ENCODE measurements at places on chromosomes 7 and 10. TPM values are rescaled to one million over a fixed set of nuclear protein-coding genes. Genes with fewer than 3 reads are reported as not detected.
A peak's percentile ranks its signal among the peaks of the same experiment; 100 is the strongest.

The CDK13 gene
- 70.5 TPM for total RNA-seq

The SFMBT2 gene
- 5.8 TPM for total RNA-seq

The ANKRD2 gene
- total RNA-seq, result 6.4 TPM

The CLEC2L gene
- total RNA-seq, result 0.99 TPM

The NEBL gene
- total RNA-seq, result 29.3 TPM

The TEX47 gene
- not detected for total RNA-seq

DNA sequence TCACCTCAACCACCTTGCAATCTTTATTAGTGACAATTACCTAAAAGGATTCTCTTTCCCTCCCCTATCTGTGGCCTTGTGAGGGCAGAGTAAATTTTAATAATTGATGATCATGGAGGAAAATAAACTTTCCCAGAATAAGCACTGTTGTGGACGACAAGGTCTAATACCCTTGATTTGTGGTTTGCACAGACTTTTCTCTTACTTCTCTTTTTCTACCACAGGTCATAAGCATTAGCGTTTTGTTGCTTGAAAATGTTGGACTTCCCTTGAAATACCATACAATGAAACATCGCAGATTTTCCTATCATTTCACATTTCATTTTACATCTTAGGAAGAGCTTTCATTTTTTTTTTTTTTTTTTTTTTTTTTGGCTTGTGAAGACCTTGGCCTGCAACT lies 188.1 kb upstream of the TMEM72 start:
- no peak for DNase-seq

DNA sequence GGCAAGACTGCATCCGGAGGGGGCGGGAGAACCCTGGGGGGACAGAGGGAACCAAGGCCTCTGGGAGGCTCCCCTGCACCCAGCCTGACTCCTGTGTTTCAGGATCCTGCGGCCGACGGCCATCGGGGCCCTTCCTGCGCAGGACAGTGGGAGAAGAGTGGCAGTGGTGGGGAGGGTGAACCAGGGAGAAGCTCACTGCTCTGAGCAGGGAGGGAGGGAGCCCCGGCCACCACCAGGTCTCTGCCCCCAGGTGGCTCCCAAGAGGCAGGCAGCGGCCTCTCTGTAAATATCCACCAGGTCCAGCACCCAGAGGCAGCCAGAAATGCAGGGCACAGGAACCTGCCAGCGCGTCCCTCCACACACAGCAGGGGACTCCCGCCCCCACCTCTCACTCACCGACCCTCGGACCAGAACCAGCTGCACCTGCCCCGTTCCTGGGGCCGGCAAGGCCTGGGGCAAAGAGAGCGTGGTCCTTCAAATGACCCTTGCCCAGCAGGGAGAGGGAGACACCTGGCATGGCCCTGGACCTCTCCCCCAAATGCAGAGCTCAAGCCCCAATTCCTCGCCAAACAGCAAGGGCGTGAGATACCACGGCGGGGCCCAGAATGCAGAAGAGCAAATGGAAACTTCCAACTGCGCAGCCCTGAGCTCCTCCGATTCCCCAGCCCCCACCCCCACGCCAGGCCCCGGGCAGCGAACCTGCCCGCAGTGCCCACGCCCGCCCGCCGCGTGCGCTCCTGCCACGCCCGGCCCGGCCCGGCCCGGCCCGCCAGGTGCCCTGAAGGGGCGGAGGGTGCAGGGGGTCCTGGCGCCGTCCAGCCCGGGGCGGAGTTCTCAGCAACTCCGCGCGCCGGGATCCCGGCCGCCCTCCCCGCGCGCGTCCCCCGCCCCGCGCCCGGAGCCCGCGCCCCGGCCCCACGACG lies 805 bp downstream of the RASGEF1A start:
- DNase-seq, result no peak

DNA sequence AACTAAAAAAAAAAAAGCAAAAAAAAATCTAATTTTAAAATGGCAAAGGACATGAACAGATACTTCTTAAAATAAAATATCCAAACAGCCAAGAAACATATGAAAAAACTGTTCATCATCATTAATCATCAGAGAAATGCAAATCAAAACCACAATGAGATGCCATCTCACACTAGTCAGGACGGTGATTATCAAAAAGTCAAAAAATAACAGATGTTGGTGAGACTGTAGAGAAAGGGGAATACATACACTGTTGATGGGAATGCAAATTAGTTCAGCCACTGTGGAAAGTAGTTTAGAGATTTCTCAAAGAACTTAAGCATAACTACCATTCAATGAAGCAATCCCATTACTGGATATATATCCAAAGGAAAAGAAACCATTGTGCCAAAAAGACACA lies 30.2 kb downstream of the COBL start:
- DNase-seq, result no peak

- DNase-seq, result peak; percentile 14
Measured at GRCh38 chr10:19488592-19489280, 327.5 kb upstream of the PLXDC2 start.

- no peak for DNase-seq
Measured at GRCh38 chr7:113013761-113014449, 72.7 kb downstream of the GPR85 start.

DNA sequence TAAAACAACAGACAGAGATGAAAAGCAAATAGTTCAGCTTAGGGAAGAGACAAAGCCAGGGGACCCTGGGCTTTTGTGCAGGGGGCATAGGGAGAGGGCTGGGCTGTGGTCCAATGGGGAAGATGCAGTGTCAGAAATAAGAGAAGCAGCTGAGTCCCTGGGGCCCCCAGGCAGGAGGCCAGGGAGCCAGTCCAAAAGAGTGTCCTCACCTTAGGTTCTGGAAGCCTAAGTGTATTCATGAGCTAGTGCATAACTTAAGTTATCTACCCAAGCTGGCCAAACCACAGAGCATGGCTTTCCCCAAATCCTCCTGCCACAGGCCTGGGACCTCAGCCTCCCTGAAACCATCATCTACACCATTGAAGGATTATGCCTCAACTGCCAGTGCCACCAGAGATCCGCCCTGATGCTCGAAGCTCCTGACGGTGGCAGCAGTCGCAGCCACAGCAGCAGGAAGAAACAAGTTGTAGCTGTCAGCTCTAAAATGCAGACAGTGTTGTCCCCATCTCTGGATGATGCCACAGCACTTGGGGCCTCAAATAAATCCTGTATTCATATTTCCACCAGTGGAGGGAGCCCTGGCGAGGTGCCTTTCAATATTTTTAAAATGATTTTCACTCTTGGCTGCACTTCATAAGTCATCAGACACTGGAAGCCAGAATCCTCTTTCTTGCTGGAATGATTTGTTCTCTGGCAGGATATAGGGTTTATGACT lies 574.6 kb downstream of the GRID1 start:
- peak; percentile 72 for DNase-seq

DNA sequence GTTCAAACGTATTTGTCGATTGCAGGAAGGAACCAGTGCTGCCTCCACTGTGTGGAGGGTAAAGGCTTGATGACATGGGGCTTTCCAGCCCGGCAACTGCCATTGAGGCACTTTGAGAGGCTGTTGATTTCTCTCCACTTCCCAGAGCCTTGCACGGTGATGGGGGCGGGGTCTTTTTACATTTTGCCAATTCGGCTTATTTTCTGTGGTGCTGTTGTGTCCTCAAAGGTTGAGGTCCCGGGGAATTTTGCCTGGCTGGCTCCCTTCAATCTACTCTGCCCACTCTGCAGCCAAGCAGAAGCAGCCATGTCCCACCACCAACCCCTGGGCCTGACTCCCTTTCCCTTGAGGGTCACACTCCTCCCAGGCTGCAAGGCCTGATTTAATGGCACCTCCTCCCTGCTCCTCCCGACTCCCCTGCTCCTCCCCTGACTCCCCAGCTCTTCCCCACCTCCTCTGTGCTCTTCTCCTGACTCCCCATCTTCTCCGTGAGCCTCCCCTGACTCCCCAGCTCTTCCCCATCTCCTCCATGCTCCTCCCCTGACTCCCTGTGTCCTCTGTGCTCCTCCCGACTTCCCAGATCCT lies 39.0 kb downstream of the OAT start:
- DNase-seq, result no peak

- DNase-seq, result peak; percentile 68
Measured at GRCh38 chr10:87095236-87095945, 385 bp downstream of the SHLD2 start.

DNA sequence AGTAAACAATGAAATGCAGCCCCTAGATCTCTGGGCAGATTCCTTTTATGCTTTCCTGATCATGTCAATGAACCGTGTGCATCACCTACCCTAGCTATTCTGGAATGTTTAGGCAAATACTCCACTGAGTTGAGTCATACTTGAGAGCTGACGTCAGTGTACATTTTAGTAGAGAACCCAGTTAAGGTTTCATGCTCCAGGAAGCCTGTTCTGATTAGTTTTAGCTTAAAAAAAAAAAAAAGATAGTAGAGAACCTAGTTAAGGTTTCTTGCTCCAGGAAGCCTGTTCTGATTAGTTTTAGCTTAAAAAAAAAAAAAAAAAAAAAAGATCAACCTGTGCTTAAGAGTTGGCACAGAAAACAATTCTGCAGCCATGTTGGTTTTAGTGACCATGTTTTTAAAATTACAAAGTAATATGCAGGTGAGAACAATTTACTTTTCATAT lies 3.7 kb upstream of the MCU start:
- no peak for DNase-seq

DNA sequence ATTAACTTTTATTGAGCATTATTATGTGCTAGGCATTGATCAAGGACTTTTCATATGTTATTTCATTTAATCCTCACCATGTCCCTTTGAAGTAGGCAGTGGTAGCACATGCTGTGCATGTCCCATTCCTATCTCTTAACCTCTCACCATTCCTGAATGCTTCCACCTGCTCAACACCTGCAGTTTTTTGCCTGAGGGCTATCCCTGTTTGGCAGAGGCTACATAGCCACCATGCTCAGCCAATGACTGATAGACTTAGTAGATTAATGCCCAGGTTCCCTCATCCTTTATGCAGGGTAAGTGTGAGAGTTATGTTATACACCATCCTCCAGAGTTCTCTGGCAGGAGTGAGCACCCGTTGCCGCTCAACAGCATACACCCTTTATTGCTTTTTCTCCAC lies 387.8 kb downstream of the BBS9 start:
- DNase-seq, result no peak

DNA sequence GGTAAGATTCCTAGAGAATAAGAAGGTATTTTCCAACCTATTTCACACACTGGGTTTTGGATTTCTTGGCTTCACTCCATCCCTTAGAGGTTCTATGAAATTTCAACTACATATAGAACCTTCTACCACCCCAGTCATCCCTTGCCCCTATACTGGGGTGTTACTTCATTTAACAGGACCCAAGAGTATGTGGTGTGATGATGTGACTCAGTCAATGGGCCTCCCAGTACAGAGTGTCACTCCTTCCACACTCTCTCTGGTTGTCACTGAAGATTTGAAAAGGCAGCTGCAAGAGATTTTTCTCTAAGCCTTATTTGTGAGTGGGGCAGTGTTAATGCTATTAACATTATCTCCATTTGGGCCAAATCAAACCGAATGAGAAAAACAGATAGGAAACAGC lies 33.5 kb downstream of the FGFBP3 start:
- DNase-seq, result no peak

DNA sequence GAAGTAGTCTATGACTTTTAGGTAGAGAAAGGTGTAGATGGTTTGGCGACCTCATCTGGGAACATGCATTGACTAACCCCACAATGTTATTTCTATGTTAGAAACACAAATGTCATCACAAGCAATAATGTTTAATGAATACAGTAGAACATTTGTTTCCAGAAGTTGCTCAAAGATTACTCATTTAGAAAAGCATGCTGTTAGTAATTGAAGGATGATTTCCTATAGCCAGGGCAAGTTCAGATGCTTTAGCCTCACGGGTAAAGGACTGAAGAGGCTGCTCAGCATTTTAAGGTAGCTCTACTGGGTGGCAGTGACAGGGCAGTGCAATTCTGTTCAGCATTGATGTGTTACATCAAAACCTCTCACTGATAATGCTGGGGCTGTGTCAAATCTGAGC lies 199.3 kb upstream of the FZD1 start:
- no peak for DNase-seq

GRCh38 chr10:22133749-22134624 lies 83.8 kb downstream of the EBLN1 start:
- peak; percentile 43 for DNase-seq

- no peak for DNase-seq
Measured at GRCh38 chr10:12972146-12972545, 29.4 kb downstream of the CCDC3 start.

DNA sequence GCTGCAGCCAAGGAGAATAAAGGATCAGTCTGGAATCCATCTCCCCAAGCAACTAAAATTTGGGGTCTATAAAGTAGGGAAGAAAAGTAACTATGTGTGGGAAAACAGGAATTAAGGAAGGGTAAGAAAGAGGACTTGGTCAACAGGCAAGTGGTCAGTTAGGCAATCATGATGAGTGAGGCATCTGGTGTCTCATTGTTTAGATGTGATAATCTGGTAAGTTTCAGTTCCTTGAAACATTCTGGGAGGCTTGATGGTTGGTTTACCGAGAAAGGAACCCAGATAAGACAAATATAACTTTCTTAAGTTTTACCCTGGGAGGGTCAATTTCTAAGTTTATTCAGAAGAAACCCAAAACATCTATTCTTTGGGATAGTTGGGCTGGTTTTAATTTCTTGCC lies 22.3 kb downstream of the HYAL4 start:
- no peak for DNase-seq

DNA sequence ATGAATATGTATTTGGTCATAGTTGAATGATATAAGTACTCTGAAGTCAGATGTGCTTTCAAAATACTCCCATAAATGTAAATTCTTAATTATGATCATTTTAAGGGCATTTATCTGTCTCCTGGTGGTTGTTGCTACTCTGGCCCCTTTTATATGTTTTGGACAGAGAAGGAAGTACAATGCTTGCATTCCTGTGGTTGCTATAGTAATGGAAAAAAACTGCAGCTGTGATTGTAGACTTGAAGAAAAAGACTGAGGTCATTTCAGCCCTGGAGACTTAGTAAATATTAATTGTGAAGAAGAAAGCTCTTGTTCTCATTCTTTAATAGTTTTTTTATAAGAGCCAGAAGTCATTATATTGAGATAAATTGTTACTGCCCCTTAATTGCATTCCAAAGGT lies 70.2 kb upstream of the FERD3L start:
- peak; percentile 58 for DNase-seq

- no peak for DNase-seq
Measured at GRCh38 chr7:130385600-130386066, 5.3 kb downstream of the CPA1 start.

- DNase-seq, result no peak
Measured at GRCh38 chr7:50751146-50751545, 31.6 kb downstream of the GRB10 start.

DNA sequence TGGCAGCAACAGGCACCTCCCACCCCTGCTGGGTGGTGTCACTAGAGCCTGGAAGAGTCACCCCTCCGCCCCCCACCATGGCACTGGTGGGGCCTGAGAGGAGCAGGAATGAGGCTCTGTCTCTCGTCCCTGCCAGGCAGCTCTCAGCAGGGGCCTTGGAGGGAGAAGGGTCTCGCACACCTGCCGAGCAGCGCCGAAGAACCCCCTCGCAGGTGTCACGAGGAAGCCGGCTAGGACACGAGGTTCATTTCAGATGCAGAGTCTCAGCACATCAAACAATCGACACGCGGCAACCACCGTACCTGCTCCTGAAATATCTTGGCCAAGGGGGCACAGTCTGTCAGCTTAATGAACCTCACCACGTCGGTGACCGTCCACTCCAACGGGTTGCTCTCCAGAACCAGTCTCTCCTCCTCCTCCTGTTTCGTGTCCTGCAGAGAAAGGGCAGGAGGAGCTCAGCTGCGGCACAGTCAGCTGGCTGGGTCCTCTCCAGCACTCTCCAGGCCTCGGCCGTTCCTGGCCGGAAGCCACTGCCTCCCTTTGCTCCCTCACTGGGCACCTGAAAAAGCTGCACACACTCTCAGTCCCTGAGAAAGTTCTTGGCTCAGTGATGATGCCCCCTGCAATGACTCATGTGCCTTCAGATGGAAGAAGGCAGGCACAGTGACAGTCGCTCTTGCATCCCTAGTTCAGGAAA lies 240.1 kb downstream of the SFMBT2 start:
- no peak for DNase-seq
